ENCODE measurements at places on chromosomes 4 and X.

- no peak for DNase-seq
Observed at GRCh38 chr4:16082426-16083240, 1.2 kb downstream of the PROM1 start.

- DNase-seq = no peak
Observed at GRCh38 chrX:156001001-156001666, 3.6 kb downstream of the IL9R start.

DNA sequence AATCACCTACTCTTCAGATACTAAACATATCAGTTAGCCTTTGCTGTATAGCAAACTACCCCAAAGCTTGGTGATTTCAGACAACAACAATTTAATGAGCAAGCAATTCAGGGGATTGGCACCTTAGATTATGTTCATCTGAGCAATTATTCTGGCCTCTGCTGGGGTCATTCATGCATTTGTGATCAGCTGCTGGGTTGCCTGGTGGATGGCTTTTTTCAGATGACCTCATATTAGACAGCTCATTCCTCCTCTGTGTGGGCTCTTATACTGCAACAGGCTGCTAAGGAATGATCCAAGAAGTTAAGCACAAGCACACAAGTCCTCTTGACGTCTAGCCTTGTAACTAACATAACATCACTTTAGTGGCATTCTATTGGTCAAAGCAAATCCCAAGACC, 153.0 kb upstream of the PPP1R2C start:
- no peak for DNase-seq

DNA sequence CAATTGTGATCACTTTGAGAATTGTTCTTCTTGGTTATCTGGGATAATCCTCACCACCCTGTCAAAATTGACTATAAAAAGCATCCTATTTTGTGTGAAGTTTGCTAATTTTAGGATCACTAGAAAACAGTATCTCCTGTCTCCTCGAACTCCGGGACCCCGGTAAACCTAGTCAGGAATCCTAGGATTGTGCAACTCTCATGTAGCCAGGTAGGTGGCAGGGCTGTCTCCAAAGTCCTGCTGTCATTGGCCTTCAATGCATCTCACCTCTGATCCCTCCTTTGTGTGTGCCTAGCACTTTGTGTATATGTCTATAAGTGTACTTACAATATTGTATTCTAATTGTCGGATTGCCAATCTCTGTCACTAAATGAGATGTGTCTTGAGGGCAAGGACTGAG, 1564.8 kb downstream of the RPA4 start:
- DNase-seq = no peak

DNA sequence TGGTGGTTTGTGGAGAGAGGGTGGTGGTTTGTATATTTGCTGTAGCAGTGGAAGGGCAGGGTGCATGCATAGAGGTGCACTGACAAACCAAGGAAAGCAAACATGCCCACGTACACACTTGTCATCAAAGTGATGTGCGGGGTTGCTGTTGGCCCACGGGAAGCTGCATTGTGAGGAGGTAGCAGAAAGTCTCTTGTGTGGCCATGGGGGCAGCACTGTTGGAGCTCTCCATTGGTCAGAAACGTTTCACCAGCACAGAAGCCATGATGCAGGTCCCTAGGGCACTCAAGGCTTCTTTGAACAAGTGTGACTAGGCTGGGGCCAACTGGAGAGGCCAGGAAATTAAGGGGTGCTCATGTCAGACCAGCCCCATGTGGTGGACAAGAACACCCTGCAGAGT, 174.8 kb upstream of the KLF8 start:
- no peak for DNase-seq

GRCh38 chrX:38989076-38989475, 187.8 kb downstream of the MID1IP1 start:
- no peak for DNase-seq

DNA sequence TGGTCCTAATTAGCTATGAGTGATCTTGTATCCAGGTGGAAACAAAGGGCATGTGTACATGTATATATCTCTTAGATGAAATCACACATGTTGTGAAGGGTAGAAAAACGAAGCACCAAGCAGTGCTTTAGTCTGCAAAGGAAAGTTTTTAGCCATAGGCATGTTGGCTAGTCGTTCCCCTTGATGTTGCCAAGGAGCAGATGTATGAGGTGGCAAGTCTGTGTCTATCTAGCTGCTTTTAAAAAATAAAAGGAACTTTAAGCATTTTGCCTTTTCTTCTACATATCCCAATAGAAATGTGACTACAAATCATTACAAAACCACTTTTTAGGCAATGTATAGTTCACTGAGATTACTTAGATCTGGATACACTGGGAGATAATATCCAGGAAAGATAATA, 63.1 kb downstream of the NSUN7 start:
- no peak for DNase-seq

GRCh38 chr4:155530857-155531256, 135.8 kb upstream of the GUCY1A1 start:
- DNase-seq = no peak

- no peak for DNase-seq
Observed at GRCh38 chr4:16992566-16993225, 94.3 kb upstream of the LDB2 start.

DNA sequence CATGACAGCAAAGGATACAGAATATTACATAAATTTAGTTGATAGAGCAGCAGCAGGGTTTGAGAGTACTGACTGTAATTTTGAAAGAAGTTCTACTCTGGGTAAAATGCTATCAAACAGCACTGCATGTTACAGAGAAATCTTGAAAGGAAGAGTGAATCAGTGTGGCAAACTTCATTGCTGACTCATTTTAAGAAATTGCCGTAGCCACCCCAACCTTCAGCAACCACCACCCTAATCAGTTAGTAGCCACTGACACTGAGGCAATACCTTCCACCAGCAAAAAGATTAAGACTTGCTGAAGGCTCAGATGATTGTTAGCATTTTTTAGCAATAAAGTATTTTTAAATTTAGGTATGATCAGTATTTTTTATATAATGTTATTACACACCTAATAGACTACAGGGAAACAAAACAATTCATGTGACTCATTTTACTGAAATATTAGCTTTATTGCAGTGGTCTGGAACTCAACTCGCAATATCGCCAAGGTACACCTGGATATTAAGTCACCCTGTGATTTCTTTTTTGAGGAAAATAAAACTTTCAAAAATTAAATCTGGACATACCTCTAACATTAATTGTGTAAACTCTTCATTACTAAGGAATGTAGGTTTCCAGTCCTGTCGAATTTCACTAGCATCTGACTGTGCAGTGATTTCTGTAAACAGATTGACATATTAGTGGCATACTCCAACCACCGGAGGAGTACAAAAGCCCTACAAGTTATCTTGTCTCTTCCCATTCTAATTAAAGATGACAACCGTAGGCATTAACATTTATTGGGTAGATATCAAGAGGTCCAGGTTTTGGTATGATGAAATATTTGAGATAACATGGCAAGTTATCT, 71.1 kb downstream of the CLOCK start:
- DNase-seq = no peak

DNA sequence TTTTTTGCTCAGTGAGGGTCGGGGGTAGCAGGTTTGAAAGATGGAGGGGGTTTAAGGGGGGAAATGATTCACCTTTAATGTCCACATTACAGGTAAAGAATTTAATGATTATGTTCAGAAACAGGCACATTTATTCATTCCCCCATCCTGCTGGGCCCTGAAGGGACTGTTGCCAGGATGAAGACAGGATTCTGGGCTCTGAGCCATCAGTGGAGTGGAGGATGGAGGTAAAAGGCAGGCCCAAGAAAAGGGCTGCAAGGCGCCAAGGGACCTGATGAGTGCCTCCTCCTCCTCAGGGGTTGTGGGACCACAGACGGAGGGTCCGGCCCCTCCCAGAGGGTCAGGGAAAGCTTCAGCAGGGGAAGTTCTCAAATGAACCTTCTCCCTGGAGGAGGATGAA, 40.4 kb upstream of the PROM1 start:
- DNase-seq = no peak

GRCh38 chrX:115311601-115312001, 22.1 kb downstream of the LUZP4 start:
- no peak for DNase-seq

DNA sequence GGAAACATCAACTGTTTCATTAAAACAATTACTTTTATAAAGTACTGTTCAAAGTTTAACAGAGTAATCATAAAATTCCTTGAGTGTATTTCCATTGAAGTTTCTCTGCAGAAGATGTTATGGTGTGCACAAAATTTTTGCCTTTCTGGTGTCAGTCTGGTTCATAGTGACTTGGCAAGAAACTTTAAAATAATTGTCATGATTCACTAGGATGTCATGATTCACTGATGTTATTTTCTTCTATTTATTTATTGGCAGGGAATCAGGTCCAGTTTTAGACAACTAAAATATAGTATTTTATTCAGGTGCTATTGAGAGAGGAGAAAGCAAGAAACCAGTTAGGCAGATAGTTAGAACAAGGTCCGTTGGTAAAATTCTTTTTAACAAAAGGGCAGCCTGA, 3.8 kb downstream of the UGT2A1 start:
- no peak for DNase-seq

GRCh38 chr4:88102026-88102425, 56.4 kb downstream of the ABCG2 start:
- no peak for DNase-seq

GRCh38 chrX:82292803-82293202, 1090.9 kb downstream of the SH3BGRL start:
- no peak for DNase-seq

DNA sequence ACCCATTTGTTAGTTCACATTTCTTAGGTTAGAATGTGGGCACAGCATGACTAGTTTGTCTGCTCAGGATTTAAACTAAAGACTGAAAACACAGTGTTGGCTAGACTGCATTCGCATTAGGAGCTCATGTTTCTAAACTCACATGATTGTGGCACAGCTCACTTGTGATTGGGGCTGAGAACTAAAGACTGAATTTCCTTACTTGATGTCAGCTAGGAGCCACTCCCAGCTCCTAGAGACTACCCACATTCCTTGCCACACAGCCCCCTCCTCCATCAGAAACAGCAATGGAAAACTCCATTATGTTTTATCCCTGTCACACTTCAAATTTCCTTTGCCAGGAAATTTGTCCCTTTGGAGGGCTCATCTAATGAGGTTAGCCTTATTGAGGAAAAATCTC, 170.2 kb upstream of the NUDT6 start:
- no peak for DNase-seq

- DNase-seq = no peak
Observed at GRCh38 chr4:113003841-113004240, 45.6 kb upstream of the ANK2 start.

GRCh38 chrX:27078371-27078770, 384.8 kb downstream of the PPP4R3C start:
- no peak for DNase-seq

DNA sequence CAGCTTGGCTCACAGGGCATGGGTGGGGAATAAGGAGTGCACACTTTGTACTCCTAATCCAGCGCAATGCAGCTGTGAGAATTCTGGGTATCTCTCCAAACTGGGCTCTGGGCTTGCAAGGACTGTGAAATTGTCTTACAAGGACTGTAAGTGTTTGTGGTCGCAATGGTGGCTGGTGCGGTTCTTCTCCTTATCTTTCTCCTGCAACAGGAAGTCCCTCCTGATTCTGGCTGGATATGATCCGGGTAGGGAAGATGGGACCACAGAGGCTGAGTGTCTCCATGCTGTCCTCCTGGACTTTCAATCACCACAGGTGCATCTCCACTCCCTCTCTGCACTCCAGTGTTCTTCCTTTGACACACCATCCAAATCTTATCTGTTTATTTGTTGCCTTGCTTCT, 55.7 kb upstream of the GYPE start:
- no peak for DNase-seq

DNA sequence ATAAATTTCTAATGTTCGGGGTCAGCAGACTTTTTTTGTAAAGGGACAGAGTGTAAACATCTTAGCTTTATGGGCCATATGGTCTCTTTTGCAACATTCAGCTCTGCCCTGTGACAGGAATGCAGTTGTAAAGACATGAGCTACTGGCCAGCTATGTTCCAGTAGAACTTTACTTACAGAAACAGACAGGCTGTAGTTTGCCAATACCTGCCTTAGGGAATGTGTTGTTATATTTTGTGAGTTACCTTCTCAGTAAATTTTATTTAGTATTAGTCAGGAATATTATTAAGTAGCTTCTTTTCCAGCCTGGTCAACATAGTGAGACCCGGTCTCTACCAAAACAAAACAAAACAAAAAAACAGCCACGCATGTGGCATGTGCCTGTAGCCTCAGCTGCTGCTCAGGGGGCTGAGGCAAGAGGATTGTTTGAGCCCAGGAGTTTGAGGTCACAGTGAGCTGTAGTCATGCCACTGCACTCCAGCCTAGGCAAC, 48.7 kb downstream of the HTT start:
- no peak for DNase-seq

- DNase-seq = no peak
Observed at GRCh38 chr4:94831607-94832006, 73.9 kb downstream of the BMPR1B start.

DNA sequence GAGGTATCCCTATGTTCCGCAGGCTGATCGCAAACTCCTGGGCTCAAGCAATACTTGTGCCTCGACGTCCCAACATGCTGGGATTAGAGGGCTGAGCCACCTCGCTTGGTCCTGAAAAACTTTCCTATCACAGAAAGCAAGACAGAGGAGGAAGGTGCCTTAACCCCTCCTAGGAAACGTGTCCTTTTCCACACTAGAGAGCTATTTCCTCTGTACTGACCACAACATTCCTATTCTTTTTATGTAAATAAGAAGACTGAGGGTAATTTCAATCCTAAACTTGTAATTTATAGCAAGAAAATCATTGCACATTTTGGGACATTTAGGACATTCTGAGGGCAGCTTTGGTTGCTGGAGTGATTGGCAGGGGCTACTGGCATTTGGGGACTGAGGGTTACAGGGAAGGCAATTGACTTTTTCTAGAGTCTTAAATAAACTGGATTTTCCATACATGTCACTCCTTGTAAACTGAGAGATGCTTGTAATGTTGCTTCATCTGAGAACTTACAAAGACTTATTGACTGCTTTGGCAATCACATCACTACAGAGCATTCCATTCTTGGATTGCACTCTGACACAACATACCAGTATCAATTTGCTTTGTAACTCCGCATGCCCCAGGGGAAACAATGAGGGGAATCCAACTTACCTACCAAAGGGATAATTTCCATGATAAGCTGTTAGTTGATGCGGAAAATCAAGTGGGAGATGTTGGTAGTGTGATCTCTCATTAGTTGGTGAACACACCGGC, 15.6 kb downstream of the XAGE3 start:
- no peak for DNase-seq

DNA sequence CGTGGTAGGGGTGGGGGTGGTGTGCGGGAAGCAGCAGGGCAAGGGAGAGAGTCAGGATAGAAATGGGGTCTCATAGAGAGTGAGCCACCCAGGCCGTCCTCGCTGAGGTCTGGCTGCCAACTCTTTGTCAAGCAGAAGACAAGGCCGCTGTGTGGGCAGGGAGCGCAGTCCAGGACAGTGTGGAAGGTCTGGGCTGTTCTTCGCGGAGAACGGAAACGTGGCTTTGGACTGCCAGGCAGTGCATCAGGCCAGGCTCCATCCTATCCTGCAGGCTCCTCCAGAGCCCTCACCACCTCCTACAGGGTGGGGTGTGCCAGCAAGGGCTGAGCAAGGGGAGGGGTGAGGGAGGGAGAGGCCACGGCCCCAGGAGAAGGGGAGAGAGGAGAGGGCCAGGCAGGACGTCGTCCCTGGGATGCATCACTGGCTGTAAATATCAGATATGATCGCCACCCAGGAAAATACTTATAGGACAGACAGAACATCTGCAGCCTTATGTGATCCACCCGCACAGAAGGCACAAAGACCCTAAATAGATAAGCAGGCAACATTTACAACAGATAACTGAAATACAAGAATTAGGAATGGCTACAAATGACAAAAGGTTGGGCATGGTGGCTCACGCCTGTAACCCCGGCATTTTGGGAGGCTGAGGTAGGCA, 85.3 kb downstream of the ABLIM2 start:
- no peak for DNase-seq
